Activated CD4-positive, alpha-beta T cell treated with anti-CD3 and anti-CD28 coated beads, Interleukin-2, amount 10 ng/mL, durations not matched to agents 24 days and 14 days (primary cell): ENCODE measurements at places on chromosomes 2 and 18. TPM values are rescaled to one million over a fixed set of nuclear protein-coding genes. Genes with fewer than 3 reads are reported as not detected.

GRCh38 chr2:230129343-230129742, 60.6 kb upstream of the SLC16A14 start:
- peaks cover 12% of the 10 kb centered on the region for H3K4me1 ChIP-seq
- DNase-seq: no peak
- no peak overlapping the region for H3K4me3 ChIP-seq

The FTCDNL1 gene
- total RNA-seq: 2.0 and 2.1 TPM in 2 replicates

The KCNK3 gene
- not detected in 2 replicates for total RNA-seq

DNA sequence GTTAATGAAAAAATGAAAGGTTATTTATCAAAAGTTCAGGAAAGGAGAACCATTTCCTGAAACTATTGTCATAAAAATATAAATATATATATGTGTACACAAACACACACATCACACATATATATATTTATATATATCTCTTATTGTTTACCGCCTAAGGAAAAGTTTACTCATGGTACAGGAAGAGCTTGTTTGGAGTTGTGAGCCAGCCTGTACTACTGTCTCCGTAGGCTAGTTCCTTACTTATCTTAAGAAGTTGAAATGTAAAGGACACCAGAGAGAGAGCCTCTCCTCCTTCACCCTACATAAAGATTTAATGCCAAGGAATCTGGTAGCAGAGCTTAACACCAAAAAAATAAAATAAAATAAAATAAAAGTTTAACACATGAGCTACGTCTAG, 19.6 kb downstream of the DSC1 start:
- no peak for DNase-seq
- H3K4me3 ChIP-seq: no peak overlapping the region
- H3K4me1 ChIP-seq: no peaks in the 10 kb centered on the region
- H3K27me3 ChIP-seq: no peaks in the 10 kb centered on the region
- no peaks in the 10 kb centered on the region for H3K36me3 ChIP-seq

- H3K4me1 ChIP-seq: no peaks in the 10 kb centered on the region
- H3K4me3 ChIP-seq: no peak overlapping the region
- H3K27me3 ChIP-seq: no peaks in the 10 kb centered on the region
- DNase-seq: no peak
- no peaks in the 10 kb centered on the region for H3K36me3 ChIP-seq
Observed at GRCh38 chr2:79370976-79371538, 141.8 kb upstream of the CTNNA2 start.

The GDF7 gene
- total RNA-seq: 0.26 TPM in 2 replicates

The LOXL3 gene
- total RNA-seq: 1.5 and 1.7 TPM in 2 replicates

The CYRIA gene
- 1.7 and 1.8 TPM in 2 replicates for total RNA-seq

DNA sequence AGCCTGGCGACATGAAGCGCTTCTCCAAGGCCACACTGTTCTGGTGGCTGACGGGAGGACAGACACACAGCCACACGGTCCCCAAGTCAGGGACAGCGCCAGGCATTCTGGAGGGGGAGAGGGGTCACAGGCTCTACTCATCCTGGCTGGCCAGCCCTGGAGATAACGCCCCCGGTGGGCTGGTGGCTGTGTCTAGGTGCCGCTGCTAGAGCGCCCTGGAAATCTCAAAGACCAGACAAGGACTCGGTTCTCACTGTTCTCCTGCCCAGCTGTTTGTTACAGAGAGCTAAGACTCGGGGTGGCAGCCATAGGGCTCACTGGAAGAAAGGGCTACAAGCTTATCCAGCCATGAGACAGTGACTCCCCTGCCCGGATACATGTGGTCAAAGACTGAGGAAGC, 72.0 kb downstream of the KCNF1 start:
- H3K4me1 ChIP-seq: no peaks in the 10 kb centered on the region
- DNase-seq: no peak
- no peak overlapping the region for H3K27ac ChIP-seq

DNA sequence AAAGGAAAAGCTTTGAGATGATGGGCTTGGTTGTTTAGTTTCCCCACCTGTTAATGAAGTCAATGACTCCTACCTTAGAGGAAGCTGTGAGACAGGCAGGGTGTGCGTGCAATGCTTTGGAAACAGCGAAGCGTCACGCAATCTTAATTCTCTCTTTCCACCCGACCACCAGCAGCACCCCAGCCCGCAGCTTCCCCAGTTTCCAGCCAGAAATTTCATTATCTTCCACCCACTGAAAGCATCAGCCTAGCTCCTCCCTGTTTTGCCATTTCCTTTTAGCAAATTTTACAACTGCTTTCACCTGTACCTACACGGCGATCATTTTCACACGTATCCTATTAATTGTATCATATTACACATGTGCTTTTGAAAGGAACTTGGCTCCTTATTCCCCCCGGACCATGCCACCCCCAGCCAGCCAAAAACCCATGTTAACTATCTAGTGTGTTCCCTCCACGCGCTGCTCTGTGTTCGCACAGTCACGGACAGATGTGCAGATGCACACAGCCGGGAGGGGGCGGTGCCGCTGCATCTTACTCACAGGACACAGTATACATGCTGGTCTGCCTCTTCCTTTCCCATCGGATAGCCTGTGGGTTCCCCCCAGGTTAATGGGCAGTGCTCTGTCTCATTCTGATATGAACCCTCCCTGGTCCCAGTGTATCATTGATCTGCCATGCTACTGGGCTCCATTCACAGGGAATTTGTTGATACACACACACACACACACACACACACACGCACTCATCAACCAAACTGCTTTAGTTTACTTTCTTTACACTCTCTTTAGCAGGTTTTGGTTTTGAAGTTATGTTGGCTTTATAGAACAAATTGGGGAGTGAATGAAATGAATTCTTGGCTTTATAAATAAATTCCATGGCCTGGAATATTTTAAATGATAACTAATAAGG, 22.4 kb downstream of the CYP27C1 start:
- no peaks in the 10 kb centered on the region for H3K27me3 ChIP-seq
- H3K36me3 ChIP-seq: no peaks in the 10 kb centered on the region
- no peak overlapping the region for H3K27ac ChIP-seq
- peak overlapping the region; percentile 76 for H3K4me3 ChIP-seq
- H3K4me1 ChIP-seq: peaks cover 7% of the 10 kb centered on the region

The GULP1 gene
- not detected in 2 replicates for total RNA-seq

The FBXO36 gene
- 0.71 and 0.77 TPM in 2 replicates for total RNA-seq

- no peak overlapping the region for H3K4me3 ChIP-seq
- H3K27me3 ChIP-seq: no peaks in the 10 kb centered on the region
- no peaks in the 10 kb centered on the region for H3K36me3 ChIP-seq
- H3K27ac ChIP-seq: no peak overlapping the region
Observed at GRCh38 chr18:48566589-48566988, 27.8 kb downstream of the CTIF start.

- H3K27ac ChIP-seq: no peak overlapping the region
- H3K36me3 ChIP-seq: no peaks in the 10 kb centered on the region
- DNase-seq: no peak
- H3K4me1 ChIP-seq: no peaks in the 10 kb centered on the region
- no peak overlapping the region for H3K4me3 ChIP-seq
Observed at GRCh38 chr18:58991167-58991798, 126.6 kb downstream of the ZNF532 start.

The EML6 gene
- total RNA-seq: 0.77 and 0.83 TPM in 2 replicates
